ENCODE measurements at places on chromosomes 16 and 17.

GRCh38 chr16:71576971-71577370 is at the start of gene TAT:
TSS of gene TAT (minus strand) at chr16:71577092. CDS start at chr16:71576415, 677 bp downstream.
- DNase-seq, result no peak

GRCh38 chr16:3691761-3692160 is 25.6 kb downstream of the TRAP1 start:
- DNase-seq, result peak; percentile 67

DNA sequence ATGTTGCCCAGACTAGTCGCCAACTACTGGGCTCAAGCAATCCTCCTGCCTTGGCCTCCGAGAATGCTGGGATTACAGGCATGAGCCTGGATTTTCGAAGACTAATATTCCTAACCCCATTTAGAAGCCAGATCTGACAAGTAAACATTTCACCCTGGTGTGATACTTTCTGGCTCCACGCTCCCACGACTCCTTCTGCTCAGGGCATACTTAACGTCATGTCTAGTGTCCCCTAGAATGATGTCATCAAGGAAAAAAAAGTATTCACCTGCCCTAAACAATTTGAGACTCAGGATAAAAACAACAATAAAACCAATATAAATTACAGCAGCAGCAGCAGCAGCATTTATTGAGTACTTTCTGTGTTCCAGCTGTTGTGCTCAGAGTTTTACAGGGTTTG is 13.2 kb downstream of the ITGB3 start:
- no peak for DNase-seq

GRCh38 chr17:18117982-18118975 is 9.7 kb downstream of the MYO15A start:
- no peak for DNase-seq

DNA sequence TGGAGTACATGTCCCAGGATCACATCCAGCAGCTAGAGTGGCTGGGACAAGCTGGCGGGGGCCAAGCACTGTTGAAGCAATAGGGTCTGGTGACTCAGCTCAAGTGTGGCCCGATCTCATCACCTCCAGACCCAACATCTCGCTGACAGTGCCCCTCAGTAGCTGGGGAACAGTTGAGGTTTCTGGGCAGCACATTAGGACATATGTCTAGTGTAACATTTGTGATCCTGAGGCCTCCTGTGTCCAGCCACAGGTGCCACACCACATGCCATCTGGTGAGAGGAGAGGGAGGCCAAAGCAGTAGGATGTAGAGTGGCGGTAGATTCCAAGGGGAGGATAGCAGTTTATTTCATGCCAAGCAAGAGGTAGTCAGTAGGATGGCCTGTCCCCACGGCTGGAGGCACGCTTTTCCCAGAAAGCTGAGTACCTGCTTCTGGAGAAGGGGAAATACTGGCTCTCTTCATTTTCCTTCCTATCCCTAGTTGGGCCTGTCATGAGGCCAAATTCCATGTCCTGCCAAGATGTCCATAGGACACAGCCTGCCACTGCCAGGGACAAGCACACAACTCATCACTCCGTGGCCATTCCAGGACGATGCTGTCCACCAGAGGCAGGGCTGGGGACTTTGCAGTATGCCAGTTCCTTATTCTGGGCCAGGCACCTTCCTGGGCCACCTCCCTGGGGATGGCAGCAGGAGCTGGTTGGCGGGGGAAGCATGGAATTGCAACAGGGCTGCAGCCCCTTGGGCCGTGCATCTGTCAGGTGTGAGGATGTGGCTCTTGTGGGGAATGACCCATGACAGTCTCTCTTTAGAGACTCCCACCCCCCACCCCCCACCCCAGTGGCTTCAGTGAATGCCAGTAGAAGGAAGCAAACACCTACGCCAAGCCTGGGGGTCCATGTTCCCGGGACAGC is 24.0 kb downstream of the GGA3 start:
- no peak for DNase-seq
